ENCODE measurements at places on chromosomes 7 and 10.

DNA sequence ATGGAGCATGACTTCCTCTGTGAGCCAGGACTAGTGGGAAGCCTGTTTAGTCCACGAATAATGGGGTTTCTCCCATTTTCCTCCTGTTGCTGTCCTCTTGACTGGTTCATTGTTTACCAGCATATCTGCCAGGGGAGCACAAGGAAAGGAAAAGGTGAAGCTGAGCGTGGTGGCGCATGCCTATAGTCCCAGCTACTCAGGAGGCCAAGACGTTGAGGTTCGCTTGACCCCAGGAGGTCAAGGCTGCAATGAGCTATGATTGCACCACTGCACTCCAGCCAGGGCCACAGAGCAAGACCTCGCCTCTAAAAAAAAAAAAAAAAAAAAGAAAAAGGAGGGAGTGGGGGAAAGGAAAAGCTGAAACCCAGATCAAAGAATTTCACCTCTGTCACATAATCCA lies 5.8 kb upstream of the IL2RA start:
- no peak for DNase-seq

- no peak for DNase-seq
Measured at GRCh38 chr7:98214811-98215321, 3.6 kb downstream of the BHLHA15 start.

DNA sequence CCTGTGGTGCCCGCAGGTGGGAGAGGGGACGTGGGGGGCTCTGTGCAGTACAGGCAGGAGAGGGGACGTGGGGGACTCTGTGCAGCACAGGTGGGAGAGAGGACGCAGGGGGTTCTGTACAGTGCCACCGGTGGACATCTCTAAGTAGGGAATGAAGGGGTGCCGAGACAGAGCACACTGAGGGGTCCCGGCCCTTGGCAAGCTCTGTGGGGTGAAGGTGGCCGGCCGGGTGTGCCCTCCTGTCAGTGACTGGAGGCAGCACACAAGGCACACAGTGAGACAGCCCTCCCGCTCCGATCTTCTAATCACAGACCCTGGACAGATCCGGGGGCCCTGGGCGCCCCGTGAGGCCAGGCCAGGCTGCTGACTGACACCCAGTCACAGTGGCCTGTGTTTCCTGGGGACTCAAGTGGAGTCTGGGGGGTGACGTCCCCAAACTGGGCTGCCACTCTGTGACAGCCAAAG lies 11.2 kb downstream of the GPR146 start:
- no peak for DNase-seq

DNA sequence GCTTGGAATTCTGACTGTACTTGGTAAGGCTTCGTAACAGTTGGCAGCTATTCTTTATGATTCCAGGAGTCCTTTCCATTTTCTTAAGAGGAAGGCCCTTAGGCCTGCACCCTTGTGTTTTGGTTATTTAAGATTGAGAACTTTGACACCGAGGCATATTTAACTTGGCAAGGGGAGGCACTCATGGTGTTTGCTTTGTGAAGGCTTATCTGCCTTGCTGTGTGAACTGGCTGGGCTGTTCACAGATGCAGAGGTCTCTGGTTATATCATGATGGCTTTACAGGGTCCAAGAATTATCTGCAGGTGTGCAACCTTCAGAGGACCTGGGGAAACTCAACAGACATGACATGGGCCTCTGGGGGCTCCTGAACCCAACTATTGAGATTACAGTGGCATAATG lies 833 bp upstream of the PNLIPRP1 start:
- no peak for DNase-seq

DNA sequence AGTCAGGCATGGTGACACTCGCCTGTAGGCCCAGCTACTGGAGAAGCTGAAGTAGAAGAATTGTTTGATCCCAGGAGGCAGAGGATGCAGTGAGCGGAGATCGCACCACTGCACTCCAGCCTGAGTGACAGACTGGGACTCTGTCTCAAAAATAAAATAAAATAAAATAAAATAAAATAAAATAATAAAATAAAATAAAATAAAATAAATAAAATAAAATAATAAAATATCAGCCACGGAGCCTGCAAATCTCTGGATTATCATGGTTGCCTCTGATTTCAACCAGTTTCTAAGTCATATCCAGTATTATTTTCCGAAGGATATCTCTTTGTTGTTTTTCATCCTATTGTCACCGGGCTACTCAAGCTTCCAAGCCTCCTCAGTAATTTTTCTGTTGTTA lies 51.7 kb upstream of the FZD8 start:
- no peak for DNase-seq

DNA sequence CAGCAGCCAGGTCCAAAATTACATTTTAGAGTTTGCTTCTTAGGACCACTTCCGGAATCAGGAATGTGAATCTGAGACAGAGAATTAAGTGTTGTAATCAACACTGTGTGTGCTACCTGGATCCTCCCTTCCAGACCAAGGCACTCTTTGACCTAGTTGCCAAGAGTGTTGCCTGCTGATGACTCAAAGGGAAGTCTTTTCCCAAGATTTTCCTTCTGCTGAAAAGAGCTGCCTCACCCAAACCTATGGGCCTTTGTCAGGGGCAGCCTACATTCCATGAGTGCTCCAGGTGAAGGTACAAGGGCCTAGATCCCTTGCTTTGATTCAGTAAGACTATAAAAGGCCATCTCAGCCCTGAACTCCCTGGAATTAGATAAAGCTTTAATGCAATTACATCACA lies 712.5 kb upstream of the ANKRD30A start:
- no peak for DNase-seq

GRCh38 chr10:14930610-14931009 lies 23.3 kb downstream of the DCLRE1C start:
- DNase-seq, result no peak

DNA sequence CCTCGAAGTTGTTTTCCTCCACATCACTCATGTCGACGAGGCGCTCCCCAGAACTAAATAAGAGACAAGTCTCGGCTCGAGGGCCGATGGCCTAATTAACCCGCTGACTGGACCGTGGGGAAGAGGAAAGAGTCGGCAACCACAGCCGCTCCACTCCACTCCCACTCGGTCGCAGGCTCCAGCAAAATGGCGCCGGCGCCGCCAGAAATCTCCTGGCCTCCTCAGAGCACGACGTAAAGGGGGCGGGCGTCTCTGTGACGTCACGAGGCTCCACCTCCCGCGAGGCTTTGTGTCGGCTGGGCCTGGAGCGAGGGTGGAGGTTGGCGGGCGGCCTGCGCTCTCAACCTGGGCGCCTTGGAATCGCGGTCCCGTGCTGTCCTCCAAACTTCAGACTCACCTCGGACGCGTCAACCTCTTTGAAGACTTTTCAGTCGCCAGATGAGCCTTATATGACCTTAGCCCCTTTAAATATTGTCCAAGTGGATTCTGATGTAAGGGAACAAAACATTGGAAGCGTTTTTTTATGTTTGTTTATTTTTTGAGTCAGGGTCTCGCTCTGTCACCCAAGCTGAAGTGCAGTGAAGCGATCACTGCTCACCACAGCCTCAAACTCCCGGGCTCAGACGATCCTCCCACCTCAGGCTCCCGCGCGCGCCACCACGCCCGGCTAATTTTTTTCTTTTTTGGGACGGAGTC lies at the start of gene TRA2A:
TSS of gene TRA2A (minus strand) at position 188 of the 696 bp plus-strand sequence. CDS start at position 31, 157 bp downstream.
- DNase-seq, result peak; percentile 92

Measured in NCI-H1694 treated with DMSO at 0.1 percent for 48 hours (cell line).